Lung (tissue), 17 donors: ENCODE measurements at places on chromosomes 1 and 21.

- DNase-seq = no peak
These were observed 6.2 kb downstream of the KRTAP10-12 start for GRCh38 chr21:44702973-44703730.

DNA sequence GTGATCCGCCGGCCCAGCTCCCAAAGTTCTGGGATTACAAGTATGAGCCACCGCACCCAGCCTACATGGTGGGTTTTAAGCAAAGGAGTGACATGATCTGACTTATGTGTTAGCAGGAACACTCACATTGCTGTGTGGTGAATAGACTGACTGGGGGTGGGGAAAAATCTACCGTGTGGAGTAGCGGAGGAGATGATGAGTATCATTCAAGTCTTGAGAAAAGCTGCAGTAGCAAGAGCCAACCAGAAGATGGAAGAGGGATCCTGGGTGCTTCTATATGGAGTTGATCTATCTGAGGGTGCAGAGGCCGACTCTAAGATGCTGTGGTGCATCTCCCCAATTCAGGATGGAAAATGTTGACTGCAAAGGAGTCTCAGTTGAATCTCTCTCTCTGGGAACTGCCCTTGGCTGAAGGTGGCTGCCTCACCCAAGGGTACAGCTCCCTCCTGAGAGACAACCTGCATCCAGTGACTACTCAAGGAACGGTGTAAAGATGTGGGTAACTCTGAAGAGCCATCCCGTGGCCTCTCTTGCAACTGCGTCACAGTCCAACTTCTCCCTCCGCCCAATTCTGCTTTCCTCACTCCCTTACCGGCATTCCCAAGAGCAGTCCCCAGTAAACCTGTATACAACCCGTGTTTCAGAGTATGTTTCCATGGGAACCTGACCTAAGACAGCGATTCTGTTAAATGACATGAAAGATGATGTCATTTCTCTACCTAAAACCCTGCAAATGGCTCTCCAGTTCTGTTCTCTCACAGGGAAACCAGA is 7.4 kb upstream of the B3GALNT2 start:
- no peak for DNase-seq

DNA sequence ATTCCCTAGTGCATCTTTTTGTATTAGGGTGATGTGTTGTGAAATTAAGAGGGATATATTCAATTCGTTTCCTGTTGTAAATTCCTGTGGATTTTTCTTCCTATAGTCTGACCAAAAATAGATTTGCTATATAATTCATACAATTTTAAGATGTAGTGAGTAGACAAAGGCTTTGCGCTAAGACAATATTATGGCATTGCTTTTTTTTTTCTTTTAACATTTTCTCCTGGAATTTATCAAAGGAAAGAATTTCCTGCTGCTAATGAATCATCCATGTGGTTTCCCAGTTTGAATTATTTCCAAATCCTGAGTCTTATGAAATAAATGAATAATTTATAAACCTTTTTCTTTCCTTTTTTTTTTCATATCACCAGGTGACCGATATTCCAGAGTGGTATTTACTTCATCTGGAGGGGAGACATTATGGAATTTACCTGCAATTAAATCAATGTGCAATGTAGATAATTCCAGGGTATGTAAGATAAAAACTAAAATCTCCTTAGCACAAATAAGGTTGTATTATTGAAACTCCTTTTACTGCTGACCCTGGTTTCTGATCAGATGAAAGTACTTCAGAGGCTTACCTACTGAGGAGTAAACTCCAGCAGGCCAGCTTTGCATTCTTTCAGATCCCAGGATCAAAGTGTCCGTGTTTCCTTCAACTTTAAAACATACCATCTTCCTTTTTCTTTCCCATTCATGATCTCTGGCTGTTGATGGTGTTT is 148.4 kb downstream of the TLR5 start:
- no peak for DNase-seq

DNA sequence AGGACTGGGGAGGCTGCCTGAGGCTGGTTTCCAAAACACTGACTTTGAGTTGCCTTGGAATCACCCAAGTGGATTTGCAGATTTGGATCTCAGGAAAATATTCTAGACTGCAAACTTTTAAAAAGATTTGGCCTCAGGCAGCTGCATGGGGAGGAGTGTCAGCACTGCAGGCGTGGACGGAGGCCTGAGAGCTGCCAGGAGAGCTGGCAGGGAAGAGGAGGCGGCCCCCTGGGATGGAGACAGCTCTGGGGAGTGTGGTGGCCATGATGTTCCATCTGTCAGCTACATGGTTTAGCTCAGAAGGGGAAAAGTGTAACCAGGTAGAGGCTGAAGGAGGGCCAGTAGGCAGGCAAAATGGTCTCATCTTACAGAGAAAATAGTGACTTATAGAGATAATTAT is 72.1 kb downstream of the VPS26C start:
- DNase-seq = peak; percentile 6

DNA sequence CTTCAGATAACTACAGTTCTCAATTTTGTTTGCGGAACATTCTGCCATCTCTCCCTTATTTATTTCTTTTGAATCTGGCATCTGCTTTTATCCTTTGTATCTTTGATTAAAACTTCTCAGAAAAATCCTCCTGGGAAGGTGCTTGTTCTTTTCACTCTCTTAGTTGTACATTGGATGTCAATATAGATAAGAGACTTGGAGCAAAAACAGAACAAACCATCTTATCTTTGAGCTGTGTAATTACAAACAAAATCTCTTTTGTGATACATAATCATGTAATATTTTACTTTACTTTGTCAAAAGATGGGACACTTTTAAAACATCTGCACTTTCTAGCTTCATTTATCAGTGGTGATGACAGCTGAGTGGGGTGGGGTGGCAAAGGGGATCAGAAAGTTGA is 307.2 kb upstream of the LYPLAL1 start:
- DNase-seq = no peak

GRCh38 chr1:222454782-222455181 is 93.1 kb downstream of the HHIPL2 start:
- no peak for DNase-seq

DNA sequence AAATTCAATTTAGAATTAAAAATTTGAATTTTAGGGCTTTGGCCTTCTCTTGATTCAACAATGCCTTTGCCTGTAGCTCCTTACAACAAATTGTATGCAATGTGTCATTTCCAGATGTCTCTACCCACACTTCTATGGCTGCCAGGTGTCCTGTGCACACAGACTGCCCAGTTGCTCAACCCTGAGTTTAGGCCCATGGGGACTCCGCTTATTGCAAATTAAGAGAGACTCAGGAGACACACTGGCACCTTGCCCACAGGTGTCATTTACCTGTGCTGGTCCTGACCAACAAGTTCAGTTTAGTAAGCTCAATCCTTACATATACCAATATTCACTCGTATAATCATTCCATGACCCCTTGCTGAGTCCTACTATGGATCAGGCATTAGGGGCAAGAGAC is 236.1 kb downstream of the OMA1 start:
- no peak for DNase-seq

DNA sequence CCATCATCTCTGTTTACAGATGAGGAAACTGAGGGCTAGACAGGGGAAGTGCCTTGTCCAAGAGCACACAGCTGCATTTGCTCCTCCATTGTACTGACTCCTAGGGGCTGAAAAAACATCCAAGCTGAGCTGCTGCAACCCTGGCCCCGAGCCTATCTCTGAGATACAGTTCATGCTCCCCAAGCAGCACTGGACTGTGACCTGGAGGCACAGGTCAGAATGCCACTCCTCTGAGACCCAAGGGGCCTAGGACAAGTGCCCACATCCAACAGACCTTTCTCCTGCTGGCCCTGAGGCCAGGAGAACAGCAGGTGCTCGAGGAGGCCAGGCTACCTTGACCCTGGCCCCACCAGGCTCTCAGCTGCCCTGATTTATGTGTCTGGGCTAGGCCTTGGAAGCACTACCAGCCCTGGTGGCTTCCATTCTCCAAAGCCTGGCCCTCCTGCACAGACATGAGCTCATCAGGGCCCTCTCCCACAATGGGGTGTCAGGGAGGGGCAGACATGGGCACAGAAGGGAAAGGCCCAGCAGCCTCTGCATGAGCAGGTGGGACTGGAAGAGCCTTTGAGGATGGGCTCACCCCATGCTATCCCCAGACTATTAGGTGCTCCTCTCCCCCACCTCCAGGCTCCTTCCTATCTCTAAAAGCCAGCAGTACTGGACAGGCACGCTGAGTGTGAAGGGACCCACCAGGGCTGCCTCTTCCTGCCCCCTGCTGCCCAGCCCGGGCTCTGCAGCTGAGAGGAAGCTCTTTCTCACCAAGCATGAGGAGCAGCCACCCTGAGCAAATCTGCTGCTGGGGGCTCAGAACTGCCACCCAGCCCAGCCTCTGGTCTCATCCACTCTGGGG is 18.8 kb downstream of the ADGRB2 start:
- peak; percentile 43 for DNase-seq

DNA sequence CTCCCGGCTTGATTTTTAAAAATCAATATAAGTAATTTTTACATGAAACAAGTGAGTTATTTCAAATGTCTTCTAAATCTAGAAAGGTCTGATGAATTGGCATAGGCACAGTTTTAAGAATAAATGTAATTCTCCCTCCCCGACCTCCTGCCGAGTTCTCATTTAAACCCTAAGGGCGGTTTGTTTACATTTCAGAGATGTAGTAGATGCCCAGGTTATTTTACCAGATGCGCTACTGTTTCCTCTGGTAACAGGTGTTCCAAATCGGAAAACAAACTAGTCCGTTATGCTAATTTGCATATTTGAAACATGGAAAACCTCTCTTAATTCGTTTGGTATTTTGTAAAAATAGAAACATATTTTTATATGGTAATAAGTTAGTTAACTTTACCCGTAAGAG is 53.8 kb upstream of the CFAP126 start:
- no peak for DNase-seq

- no peak for DNase-seq
These were observed 77.1 kb downstream of the PIK3CD start for GRCh38 chr1:9728451-9729295.

DNA sequence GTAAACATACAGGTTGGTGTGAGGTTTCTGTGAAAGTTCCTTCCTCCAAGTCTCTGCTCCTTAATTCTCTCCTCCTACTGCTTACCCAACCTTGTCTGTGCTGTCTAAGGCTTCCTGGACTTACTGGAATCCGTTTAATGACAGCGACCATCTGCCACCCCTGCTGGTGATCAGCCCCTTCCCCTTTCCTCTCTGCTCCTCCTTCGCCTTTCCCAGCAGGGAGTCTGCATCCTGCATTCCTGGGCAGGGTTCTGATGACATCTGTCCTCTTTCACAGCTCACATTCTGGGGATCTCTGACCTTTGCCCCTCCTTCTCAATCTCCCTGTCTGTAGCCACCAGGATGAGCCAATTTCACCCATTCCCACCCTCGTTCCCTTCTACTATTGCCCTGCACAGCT is 66.5 kb downstream of the KIRREL1 start:
- DNase-seq = peak; percentile 85

- DNase-seq = no peak
These were observed 36.9 kb upstream of the IFI16 start for GRCh38 chr1:158972841-158973240.

GRCh38 chr1:53576866-53577760 is 117.9 kb downstream of the DMRTB1 start:
- no peak for DNase-seq

GRCh38 chr1:152034324-152034653 is 2.5 kb downstream of the S100A11 start:
- DNase-seq = no peak

- DNase-seq = no peak
These were observed 9.4 kb upstream of the CD55 start for GRCh38 chr1:207311888-207312603.

GRCh38 chr1:182995894-182996293 is 27.3 kb upstream of the LAMC1 start:
- no peak for DNase-seq

DNA sequence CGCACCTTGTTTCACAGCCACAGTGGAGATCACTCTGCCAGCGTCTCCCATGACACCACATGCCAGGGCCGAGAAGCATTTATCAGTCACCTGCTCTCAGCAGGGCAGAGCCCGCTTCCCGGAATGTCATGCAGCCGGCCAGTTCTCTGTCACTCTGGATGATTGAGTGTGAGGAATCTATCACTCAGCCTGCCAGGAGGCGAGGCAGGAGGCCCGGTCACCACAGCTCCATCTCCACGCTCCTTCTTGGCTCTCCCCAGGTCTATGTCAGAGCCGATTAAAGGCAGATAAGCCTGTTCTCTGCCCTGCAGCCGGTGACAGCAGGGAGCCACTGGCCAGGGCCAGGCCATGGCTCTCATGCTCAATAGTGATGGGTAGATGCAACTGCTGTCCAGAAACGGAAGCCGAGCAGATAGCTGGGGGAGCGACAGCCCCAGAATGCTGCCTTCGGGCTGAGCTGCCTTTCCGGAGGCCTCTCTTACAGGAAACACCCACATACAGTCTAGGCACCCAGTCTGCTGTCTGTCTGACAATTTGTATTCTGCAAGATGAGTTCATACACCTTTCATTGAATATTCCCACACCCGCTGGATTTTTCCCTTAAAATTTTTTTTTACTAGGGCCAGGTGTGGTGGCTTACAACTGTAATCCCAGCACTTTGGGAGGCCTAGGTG is 64.1 kb downstream of the ACTL8 start:
- DNase-seq = no peak

DNA sequence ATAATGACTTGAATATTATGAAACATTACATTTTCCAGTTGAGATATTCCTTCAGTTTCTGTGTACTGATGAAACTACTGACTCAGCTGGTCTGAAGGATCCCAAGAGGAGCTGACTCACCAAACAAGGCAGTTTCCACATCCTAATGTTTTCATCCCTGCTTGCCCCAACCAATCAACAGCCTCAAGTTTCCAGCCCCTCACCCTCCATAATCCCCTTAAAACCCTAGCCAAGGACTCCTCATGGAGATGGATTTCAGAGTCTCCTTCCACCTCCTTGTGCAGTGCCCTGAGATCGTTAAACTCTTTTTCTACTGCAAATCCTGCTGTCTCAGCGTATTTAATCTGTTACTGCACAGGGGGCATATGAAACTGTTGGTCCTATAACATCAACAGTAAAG is 83.1 kb upstream of the HAO2 start:
- DNase-seq = no peak

DNA sequence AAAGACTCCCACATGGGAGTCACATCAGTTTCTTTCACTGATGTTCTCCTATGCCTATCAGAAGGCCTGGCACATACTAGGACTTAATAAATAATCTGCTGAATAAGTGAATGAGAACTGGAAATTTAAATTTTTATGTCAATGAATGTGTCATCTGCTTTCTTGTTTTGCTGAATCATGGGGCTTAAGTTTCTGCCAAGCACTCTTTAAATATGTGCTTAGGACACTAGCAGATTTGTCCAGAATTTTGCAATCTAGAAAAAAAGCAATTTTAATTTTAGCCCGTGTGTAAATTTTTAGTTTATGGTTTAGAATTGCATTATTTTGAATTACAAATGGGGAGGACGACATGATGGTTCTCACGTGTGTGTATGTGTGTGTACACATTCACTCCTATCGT is 803.1 kb downstream of the USP25 start:
- no peak for DNase-seq

GRCh38 chr1:33906156-33906555 is 42.3 kb downstream of the HMGB4 start:
- no peak for DNase-seq

- DNase-seq = peak; percentile 97
These were observed 61.4 kb upstream of the DIRAS3 start for GRCh38 chr1:68111519-68112436.

- no peak for DNase-seq
These were observed 9.6 kb downstream of the ACTRT2 start for GRCh38 chr1:3030663-3031381.

- DNase-seq = no peak
These were observed 101.0 kb downstream of the SPATA46 start for GRCh38 chr1:162275622-162276175.
